Mucosa of gallbladder (tissue), 1 donor: ENCODE measurements at places on chromosomes 4 and X. TPM values are rescaled to one million over a fixed set of nuclear protein-coding genes. Genes with fewer than 3 reads are reported as not detected.

DNA sequence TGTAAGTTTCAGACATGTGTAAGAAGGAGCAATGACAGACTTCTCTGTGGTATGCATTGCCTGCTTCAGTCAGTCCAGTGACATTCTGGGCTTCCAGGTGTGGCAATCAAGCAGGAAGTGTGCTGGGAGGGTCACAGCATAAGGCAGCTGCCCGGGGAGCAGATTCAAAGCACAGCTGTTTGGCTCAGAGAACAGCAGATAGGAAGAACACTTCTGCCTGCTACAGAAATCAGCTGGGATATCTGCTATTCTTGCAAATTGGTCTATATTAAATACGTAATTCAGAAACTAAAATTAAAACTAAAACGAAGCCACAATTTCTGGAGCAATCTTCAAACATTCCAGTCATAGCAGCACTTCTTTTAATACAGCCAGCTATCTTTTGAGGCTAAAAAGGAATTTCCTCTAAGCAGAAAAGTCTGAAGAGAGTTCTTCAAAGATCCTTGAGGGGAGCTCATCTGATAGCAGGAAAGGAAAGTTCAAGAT is 47.5 kb upstream of the GALNT7 start:
- DNase-seq = peak; percentile 16

- DNase-seq = no peak
Observed at GRCh38 chr4:161285461-161285860, 878.3 kb downstream of the FSTL5 start.

DNA sequence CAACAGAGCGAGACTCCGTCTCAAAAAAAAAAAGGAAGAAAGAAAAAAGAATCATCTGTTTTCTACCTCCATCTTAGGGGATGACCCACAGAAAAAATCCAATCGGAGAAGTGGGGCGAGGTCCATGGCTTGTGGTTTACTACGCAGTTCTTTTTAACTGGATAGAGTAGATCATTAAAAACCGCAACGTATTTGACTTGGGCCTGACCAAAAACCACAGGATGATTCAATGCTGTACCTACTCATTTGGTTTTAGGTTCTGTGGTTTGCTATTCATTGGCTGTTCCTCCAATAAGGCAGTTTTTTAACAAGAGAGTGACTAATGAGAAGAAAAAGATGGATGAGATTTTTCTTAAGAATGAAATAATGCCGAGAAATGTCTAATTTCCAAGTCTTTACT is 83.7 kb downstream of the FREM3 start:
- DNase-seq = no peak

Gene OTC
- 4.1 TPM for total RNA-seq

Gene UGDH
- 61.3 TPM for total RNA-seq
